ENCODE measurements at places on chromosomes 16 and 17.

GRCh38 chr16:19137201-19138128, 23.7 kb downstream of the ITPRIPL2 start:
- no peak for DNase-seq

GRCh38 chr17:82474223-82475010, 15.9 kb downstream of the NARF start:
- DNase-seq: no peak

DNA sequence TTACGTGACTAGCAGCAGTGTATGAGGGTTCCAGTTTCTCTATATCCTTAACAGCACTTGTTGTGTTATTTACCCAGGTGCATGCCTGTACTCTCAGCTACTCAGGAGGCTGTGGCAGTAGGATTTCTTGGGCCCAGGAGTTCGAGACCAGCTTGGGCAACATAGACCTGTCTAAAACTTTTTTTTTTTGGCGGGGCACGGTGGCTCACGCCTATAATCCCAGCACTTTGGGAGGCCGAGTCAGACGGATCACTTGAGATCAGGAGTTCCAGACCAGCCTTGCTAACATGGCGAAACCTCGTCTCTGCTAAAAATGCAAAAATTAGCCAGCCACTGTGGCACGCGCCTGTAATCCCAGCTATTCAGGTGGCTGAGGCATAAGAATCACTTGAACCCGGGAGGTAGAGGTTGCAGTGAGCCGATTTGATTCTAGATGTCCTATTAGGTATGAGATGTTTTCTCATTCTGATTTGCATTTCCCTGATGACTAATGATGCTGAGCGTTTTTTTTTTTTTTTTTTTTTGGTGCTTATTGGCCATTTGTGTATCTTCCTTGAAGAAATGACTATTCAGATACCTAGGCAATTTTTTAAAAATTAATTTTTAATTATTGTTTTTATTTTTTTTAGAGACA, 13.4 kb downstream of the CASC3 start:
- DNase-seq: no peak

GRCh38 chr17:48746916-48747444, 18.4 kb upstream of the HOXB13 start:
- no peak for DNase-seq

DNA sequence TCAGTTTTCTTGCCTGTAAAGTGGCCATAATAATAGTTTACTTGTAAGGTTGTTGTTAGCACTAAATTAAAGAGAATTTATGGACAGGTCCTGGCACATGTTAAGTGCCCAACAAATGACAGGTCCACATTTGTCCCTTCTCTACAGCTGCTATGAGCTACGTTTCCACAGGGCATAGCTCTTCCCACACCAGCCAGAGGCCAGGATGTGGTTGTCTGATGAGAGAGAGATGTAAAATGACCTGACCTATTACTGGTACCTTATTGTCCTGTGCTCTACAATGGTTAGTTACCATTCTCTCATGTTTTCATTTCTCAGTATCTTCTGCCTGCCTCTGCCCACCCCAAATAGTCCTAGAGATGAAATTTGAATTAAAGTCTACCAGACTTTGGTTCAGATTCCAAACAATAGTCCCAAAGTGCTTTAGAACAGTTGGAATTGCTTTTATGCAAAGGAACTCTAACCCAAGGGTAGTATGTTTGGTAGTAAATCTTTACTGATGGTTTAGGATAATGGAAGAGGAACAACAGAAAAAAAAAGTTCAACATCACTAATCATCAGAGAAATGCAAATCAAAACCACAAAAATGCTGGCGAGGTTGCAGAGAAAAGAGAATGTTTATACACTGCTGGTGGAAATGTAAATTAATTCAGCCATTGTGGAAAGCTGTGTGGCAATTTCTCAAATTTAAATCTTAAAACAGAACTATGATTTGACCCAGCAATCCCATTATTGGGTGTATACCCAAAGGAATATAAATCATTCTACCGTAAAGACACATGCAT, 57.1 kb upstream of the ANKFN1 start:
- no peak for DNase-seq

GRCh38 chr17:4898927-4899326, 409 bp upstream of the C17orf107 start:
- no peak for DNase-seq

- DNase-seq: no peak
These were observed 214.1 kb upstream of the FOXF1 start for GRCh38 chr16:86296256-86296655.

- DNase-seq: no peak
These were observed 6.8 kb downstream of the ZNF18 start for GRCh38 chr17:11990363-11990983.

- no peak for DNase-seq
These were observed 991 bp downstream of the KPNA2 start for GRCh38 chr17:68036304-68037147.

DNA sequence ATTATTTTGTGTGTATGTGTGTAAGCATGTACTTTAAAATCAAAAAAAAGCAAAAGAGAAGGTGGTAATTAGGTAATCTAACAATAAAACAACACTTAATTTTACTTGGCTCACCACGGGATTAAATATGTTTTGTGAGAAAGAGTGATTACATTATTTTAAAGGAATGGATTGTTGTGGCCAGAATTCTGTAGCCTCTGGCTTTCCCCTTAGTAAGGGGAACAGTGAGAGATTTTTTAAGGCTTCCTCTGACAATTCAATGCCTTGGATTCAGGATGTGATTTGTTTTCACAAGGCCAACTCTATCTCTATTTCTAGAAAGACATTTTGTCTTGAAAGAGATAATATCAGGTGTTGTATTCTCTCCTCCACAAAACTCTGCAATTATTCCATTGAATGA, 560.3 kb upstream of the CDH8 start:
- DNase-seq: no peak

DNA sequence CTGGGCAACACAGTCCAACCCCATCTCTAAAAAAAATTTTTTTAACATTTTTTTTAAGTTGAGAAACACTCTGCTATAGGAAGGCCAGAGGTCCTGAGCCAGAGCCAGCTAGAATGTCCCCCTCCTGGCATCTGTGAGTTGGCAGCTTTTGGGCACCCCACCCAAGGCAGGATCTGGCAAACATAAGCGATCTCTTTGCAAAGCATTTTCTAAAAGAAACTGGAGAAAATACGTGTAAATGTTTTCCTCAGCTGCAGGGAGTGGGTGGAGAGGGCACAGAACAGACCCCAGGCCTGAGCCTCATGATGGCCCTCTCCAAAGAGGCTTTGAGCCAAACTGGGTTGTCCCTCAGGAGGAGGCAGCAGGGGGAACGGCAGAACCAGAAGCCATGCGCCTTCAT, 11.7 kb downstream of the CAVIN1 start:
- no peak for DNase-seq

DNA sequence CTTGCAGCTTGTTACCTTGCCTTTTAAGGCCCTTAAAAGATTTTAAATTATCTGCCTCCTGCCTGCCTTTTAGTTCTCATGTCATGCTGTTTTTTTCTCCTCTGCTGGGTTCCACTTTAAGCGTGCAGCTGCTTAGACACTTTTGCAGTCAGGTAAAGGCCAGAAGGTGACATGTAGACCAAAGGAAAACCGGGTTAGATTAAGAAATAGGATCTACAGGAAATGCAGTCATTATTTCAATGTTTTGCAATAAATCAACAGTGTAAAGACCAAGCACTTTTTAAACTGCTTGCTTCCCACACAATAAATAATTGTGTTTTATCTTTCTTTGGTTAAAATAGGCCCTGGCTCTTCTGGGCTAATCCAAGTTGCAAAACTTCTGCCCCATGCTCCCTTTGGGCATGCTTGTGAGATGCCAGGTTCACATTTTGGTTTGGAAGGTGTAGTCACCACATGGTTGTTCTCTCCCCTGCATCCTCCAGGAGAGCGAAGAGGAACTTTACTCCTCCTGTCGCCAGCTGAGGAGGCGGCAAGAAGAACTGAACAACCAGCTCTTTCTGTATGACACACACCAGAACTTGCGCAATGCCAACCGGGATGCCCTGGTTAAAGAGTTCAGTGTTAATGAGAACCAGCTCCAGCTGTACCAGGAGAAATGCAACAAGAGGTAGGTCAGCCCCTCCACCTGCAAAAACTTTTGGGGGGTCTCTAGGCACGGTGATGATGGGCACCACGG, 54.9 kb downstream of the SDR42E1 start:
- no peak for DNase-seq

GRCh38 chr17:76121932-76122430, 18.4 kb upstream of the EXOC7 start:
- peak; percentile 6 for DNase-seq

- DNase-seq: no peak
These were observed 25.1 kb downstream of the ZP2 start for GRCh38 chr16:21186326-21186691.

GRCh38 chr17:57599271-57600045, 145.6 kb downstream of the CCDC182 start:
- no peak for DNase-seq

- DNase-seq: no peak
These were observed 6.6 kb downstream of the CDK3 start for GRCh38 chr17:76007131-76007849.

GRCh38 chr16:81942007-81942601, 69.2 kb downstream of the SDR42E1 start:
- DNase-seq: no peak

DNA sequence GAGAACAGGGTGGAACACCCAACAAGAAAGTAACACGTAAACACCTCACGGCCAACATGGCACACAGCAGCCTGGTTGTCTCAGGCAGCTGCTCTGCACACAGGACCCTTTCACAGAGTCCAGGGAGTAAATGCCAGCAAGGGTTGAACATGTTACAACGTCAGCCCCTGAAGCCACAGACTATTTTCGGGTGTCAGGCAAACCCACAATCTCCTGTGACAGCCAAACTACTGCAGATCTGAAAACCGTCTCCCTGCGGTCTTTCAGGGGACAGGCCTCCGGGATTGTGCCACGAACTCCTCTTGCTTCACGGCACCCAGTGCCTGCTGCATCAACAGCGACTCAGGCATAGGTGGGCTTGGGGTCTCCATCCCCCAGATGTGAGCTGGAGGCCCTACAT, 127.7 kb downstream of the XYLT1 start:
- DNase-seq: no peak

- peak; percentile 66 for DNase-seq
These were observed 44.0 kb downstream of the PRAC1 start for GRCh38 chr17:48678141-48678971.

DNA sequence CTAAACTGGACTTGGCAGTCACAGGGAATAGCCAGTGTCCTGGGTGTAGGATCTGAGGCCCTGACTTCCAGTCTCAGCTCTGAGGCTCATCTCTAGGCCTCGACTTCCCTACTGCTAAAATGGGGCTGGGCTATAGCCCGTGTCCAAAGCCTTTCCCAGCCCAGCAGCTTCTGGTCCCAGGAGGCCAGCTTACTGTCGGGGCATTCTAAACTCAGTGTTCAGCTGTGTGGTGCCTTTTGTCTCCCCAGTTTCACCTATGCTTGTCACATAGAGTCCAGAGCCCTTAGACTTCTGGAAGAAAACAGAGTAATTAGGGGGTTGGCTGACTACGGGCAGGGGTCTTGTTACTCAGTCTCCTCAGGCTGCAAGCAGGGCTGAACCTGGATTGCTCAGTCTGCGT, 94.8 kb downstream of the WSCD1 start:
- no peak for DNase-seq

DNA sequence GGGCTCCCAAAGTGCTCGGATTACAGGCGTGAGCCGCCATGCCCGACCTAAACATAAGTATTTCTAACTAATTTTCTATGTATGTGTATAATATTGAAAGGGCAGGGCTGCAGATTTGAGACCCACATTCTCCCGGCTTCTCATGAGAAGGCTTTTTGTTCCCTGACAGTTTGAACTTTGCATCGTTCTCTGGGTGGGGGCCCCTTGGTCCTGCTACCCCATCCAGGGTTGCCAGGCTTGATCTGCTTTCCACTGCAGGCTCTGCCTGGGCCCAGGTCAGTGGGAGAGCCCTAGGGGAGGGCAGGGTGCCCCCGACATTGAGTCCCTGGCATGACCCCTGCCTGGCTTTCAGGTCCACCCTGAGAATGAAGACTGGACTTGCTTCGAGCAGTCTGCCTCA, 32.3 kb downstream of the SEC14L5 start:
- DNase-seq: no peak

GRCh38 chr16:54647216-54647615, 283.4 kb upstream of the IRX5 start:
- DNase-seq: no peak

- DNase-seq: no peak
These were observed 2.1 kb downstream of the NMT1 start for GRCh38 chr17:45063198-45063597.

- no peak for DNase-seq
These were observed 186.7 kb downstream of the RPTOR start for GRCh38 chr17:80731323-80731722.

- DNase-seq: no peak
These were observed 19.5 kb downstream of the UNC13D start for GRCh38 chr17:75824666-75825065.

GRCh38 chr16:55133654-55134053, 190.3 kb upstream of the IRX6 start:
- no peak for DNase-seq

DNA sequence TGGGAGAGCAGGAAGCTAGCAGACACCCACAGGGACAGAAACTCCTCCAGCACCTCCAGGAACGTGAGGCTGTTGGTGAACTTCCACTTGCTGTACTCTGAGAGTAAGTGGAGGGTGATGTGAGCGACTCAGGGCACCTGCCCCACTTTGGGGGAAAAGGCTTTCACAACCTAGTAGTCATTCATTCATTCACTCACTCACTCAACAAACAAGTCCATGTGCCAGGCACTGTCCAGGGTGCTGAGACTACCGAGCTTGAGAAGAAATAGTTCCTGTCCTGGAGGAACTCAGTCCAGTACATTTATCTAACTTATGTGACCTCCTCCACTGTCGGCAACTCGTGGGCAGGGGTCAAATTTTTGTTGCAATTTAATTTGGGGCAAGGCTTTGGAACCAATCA, 26.6 kb downstream of the LGALS9 start:
- DNase-seq: no peak

GRCh38 chr17:61247439-61247838, 152.2 kb upstream of the TBX2 start:
- no peak for DNase-seq

GRCh38 chr17:73513426-73513825, 130.8 kb downstream of the SDK2 start:
- no peak for DNase-seq

GRCh38 chr16:15954814-15955151, 5.4 kb downstream of the ABCC1 start:
- DNase-seq: no peak

Measured in HuH-7.5 (cell line).